ENCODE measurements at places on chromosomes 11 and 22. TPM values are rescaled to one million over a fixed set of nuclear protein-coding genes. Genes with fewer than 3 reads are reported as not detected.

GRCh38 chr11:85042361-85042760, 584.8 kb downstream of the DLG2 start:
- DNase-seq = no peak

- DNase-seq = no peak
Observed at GRCh38 chr22:43535336-43535735, 123.5 kb downstream of the MPPED1 start.

DNA sequence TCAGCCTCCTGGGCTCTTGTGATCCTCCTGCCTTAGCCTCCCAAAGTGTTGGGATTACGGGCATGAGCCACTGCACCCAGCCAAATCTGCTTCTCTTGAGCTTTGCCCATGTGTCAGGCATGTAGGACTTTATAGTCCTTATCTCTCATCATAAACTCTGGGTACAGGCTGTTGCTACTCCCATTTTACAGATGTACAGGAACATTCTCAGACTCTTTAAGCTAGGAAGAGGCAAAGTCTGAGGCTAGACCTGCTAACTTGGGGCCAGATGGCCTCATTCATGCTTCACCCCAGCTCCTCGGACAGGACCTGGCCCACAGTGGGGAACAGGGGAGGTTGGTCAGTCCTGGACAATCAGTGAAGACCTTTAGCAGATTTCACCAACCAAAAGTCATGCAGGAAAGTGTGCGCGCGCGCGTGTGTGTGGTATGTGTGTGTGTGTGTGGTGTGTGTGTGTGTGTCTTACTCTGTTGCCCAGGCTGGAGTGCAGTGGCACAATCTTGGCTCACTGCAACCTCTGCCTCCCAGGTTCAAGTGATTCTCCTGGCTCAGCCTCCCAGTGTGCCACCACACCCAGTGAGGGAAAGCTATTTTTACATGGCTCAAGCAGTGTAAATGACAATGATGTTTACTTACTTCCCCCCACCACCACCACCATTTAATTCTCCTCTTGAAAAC, 23.8 kb downstream of the YDJC start:
- DNase-seq = no peak

DNA sequence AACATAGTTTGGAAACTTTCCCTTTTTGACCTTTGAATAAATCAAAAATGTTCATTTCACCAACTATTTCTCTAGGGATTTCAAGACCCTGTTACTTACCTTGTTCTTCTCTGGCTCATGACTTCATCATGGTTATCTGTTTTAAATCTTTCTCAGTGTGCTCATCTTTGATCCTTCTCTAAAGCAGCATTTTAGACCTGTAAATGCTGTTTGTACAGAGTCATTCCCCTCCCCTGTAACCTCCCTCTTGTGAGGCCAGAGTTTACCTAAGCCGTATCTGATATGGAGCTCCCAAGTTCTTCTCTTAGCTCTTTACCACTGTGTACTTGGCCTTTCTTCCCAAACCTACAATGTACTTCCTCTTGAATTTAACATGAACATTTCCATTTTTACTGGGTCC, 56.0 kb downstream of the ACER3 start:
- DNase-seq = no peak

Gene DBX1
- not detected for polyA plus RNA-seq

GRCh38 chr11:83717537-83717936, 431.4 kb upstream of the CCDC90B start:
- no peak for DNase-seq

- no peak for DNase-seq
Observed at GRCh38 chr22:19576460-19577421, 52.5 kb upstream of the CLDN5 start.

DNA sequence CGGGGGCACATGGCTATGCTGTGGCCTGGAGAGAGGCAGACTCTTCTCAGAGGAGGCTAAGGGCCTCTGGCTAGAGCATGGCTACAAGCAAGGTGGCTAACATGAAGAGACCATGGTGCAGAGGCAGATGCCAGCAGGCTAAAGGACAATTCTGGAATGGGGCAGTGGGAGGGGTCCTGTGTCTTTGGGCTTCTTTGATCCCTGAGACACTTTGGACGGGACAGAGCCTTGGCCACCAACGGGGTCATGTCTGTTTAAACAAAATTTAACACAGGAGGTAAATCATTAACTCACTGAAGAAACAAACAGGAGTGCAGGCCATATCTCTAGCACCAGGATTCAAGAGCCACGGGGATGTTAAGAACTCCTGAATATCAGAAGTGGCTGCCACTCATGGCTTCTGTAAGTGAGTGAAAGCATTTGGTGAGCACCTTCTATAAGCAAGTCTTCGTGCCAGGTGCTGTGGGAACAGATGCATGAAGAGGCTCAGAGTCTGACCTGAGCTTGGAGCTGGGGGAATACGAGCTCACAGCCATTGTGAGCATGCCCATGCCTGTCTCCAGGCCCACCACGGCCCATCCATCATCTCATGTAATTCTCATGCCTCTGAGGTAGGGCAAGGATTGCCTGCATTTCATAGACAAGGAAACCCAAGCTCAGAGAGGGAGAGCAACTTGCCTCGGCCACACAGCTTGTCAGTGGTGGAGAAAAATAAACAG, 18.3 kb upstream of the ZNRF3 start:
- no peak for DNase-seq

GRCh38 chr11:128416976-128417375, 170.4 kb downstream of the ETS1 start:
- no peak for DNase-seq

Gene MS4A1
- 0.05 TPM for polyA plus RNA-seq

GRCh38 chr11:86704710-86705109, 32.3 kb upstream of the ME3 start:
- no peak for DNase-seq

DNA sequence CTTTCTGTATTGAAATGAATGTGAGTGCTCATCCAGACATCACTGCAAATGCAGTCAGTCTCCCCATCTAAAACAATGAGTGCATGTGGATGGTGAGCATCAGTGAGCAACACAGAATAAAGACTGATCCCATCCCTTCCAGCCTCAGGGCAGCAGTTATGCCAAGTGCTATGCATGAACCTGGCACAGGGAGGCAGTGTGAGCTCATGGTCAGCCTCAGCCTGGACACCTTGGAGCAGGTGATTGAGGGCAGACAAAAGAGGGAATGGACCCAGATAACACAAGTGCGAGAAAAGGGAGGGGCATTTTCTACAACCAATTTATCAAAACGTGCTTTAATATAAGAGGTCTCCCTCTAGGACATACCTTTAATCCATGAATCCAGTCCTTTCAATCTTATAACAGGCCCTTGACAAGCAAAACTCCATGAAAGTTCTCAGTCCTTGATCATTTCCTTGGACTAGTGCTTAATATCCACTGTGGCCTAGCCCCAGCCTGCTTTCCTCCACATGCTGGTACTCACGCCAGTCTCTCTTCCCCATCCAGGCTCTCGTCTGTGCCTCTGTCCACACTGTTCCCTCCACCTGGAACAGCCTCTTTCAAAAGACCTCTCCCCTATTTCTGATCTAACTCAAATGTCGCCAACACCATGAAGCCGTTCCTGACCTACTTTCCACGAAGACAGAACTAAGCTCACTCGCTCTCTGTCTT, 50.5 kb upstream of the LRRC55 start:
- DNase-seq = no peak

- DNase-seq = peak; percentile 56
Observed at GRCh38 chr22:30694640-30695350, at the start of gene OSBP2. OSBP2 (plus strand) TSS chr22:30694874; CDS start chr22:30694910, 36 bp downstream.

Gene SLC3A2
- 90.0 TPM for polyA plus RNA-seq

Gene AASDHPPT
- polyA plus RNA-seq = 17.3 TPM

DNA sequence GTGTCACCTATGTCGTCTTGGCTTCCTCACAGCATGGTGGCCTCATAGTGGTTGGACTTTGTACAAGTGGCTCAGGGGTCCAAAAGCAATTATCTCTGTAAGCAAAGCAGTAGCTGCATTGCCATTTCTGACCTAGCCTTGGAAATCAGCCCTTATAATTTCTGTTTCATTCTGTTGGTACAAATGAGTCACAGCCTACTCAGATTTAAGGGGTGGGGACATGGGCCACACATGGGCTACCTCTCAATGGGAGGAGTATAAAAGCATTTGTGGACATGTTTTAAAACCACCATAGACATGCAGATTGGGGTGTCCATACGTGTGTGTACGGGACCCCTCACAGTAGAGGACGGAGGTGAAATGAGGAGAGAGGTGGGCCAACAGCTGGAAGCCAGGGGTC, 41.6 kb downstream of the CHRDL2 start:
- DNase-seq = no peak

DNA sequence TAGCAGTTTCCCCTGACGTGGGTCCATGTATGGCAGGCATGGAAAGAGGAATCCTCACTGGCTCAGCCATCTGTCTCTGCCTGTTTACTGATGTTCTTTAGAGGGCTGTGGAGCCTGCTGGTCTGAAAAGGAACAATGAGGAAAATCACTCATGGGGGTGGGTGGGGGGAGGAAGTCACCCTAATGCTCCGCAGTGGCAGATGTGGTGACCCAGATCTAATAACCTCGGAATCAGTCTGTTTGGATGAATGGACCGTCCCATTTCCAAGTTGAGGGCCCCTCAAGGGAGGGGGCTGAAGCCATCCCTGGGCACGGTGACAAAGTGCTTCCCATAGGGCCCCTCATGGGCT, 4.4 kb downstream of the BCR start:
- no peak for DNase-seq

- DNase-seq = no peak
Observed at GRCh38 chr11:73598719-73599379, 937 bp upstream of the FAM168A start.

- DNase-seq = no peak
Observed at GRCh38 chr11:20351136-20351535, 12.4 kb upstream of the HTATIP2 start.

Gene ZP1
- polyA plus RNA-seq = not detected

Gene FOSL1
- polyA plus RNA-seq = 1.0 TPM

Gene GAB4
- not detected for polyA plus RNA-seq

Gene KRTAP5-11
- not detected for polyA plus RNA-seq

DNA sequence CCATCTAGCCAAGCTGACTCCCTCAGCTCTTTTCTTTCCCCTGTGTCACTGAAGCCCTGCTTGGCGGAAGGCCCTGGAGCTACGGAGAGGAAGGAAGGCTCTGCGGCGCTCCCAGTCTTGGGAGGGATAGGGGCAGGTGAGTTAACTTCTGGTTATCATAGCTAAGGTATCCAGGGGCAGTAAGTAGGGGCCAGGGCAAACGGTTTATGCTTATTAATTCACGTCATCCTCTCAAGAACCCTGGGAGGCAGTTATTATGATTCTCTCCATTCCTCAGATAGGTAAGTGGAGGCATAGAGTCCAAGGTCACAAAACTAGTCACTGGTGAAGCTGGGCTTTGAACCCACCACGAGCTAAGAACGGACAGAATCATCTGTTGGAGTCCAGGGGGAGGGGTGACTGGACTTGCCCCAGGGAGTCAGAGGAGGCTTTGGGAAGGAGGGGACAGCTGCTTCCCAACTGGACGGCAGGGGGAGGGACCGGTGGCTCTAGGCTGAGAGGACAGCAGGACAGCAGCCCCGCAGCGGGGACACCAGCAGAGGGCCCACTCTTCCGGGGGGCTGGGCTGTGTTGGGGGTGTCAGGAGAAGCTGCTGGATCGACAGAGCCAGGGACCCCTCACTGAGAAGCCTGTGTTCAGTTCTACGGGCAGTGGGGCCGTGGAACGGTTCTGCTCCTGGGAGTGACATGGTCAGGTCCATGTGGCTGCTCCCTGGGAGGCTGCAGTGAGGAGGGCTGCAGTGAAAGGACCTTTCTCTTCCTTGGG, 3.5 kb downstream of the BAIAP2L2 start:
- no peak for DNase-seq

Gene OR4A16
- polyA plus RNA-seq = not detected

Gene CASP5
- not detected for polyA plus RNA-seq

DNA sequence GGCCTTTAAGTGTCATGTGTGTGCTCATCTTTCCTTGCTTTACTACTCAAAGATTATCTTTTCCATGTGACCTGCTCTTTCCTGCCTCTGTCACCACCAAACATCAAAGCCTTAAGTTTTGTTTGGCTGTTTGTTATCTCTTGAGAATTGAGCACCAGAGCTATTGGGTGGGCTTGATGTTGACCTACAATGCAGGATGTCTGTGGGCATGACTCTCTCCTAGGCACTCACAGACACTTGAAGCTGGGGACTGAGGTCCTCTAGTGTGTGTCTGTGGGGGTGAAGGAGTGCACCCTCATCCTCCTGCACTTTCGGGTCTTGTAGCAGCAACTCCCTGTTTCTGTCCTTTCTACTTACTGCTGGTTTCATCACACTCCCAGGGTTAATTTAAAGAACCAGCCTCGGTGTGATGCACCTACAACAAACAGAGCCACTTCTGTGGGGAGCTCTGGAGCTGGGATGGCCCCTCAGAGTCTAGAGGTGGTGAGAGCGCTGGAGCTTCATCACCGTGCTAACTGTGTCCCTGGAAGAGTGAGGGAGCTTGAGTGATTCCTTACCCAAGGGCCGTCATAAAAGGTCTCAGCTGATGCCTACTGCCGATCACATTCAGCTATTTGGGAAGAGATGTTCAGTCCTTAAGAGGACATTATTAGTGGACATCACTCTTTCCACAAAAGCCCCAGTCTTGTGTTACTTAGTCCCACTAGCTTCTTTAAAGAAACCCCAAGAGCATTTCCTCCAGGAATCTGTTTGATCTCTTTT, 56.3 kb downstream of the LRRC74B start:
- no peak for DNase-seq

DNA sequence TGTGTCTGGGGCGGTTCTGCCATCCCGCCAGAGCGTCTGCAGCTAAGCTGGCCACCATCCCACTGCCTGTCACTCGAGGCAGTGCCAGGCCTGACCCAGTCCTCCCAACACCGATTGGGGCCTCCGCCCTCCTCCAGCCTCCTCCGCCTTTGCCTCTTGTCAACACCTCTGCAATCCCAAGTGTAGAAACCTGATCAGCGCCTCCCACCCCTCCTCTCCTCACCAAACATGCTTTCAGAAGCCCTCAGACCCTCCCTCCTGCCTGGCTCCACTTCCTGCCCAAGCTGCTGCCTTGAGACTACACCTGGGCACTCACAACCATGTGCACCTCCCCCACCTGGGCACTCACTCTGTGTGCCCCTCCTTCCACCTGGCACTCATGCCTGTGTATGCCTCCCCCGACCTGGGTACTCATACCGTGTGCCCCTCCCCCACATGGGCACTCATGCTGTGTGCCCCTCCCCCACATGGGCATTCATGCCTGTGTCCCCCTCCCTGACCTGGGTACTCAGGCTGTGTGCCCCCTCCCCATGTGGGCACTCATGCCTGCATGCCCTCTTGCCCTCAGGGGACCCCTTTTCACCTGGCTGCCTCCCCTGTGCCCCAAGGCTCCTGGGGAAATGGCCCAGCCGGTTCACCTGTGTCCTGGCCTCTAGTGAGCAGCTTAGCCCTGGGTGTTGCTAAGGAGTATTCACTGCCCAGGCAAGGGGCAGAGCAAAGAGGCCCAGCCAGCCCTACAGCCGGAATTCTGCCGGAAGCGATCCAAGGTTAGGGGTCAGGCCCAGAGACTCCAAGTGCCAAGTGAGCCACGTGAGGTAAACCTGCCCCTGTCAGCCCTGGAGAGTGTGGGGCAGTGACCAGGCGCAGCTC, 5.5 kb upstream of the IFITM10 start:
- no peak for DNase-seq
